Vagina (tissue), 2 donors: ENCODE measurements at places on chromosomes 4 and X. TPM values are rescaled to one million over a fixed set of nuclear protein-coding genes. Genes with fewer than 3 reads are reported as not detected.

GLRA3 gene
- total RNA-seq, result not detected

DGKK gene
- 0.49 TPM for total RNA-seq

AR gene
- 35.1 TPM for total RNA-seq

TCEAL7 gene
- 15.7 TPM for total RNA-seq

TMEM35A gene
- 5.4 TPM for total RNA-seq

MFAP3L gene
- 2.2 TPM for total RNA-seq

RAB39B gene
- total RNA-seq, result 0.74 TPM

GUCY1B1 gene
- 22.8 TPM for total RNA-seq

FREM3 gene
- not detected for total RNA-seq

KCNE5 gene
- 1.2 TPM for total RNA-seq

MAGEA12 gene
- total RNA-seq, result not detected

ARAP2 gene
- 52.8 TPM for total RNA-seq

DRD5 gene
- total RNA-seq, result not detected

PNCK gene
- 9.3 TPM for total RNA-seq

IL1RAPL1 gene
- total RNA-seq, result not detected

ATOH1 gene
- total RNA-seq, result not detected

GPR119 gene
- total RNA-seq, result not detected

MAOA gene
- 102 TPM for total RNA-seq

SORBS2 gene
- 60.4 TPM for total RNA-seq

SPANXN3 gene
- total RNA-seq, result not detected

CFAP99 gene
- not detected for total RNA-seq

FMR1NB gene
- total RNA-seq, result not detected

XK gene
- total RNA-seq, result 2.0 TPM

TIGD4 gene
- total RNA-seq, result 0.49 TPM

ZAR1 gene
- total RNA-seq, result 2.5 TPM

ENPP6 gene
- total RNA-seq, result 0.98 TPM

USP17L25 gene
- total RNA-seq, result not detected

RAB41 gene
- total RNA-seq, result not detected

ZNF595 gene
- total RNA-seq, result 12.8 TPM

AKAP14 gene
- not detected for total RNA-seq

CYTL1 gene
- total RNA-seq, result 2.0 TPM

ZFX gene
- total RNA-seq, result 62.4 TPM

PAGE5 gene
- total RNA-seq, result not detected

SNCA gene
- total RNA-seq, result 27.3 TPM

CFAP47 gene
- not detected for total RNA-seq

PPEF2 gene
- not detected for total RNA-seq

FGFBP1 gene
- total RNA-seq, result 61.9 TPM

GAGE12E gene
- not detected for total RNA-seq

SPANXA2 gene
- not detected for total RNA-seq

EXOC1L gene
- total RNA-seq, result not detected

BEX1 gene
- 3.7 TPM for total RNA-seq

PRSS12 gene
- total RNA-seq, result 15.0 TPM

XAGE1A gene
- total RNA-seq, result not detected

FRMD7 gene
- total RNA-seq, result not detected

NXF2 gene
- total RNA-seq, result not detected

PDGFRA gene
- total RNA-seq, result 141 TPM

CDKL2 gene
- total RNA-seq, result 0.74 TPM

CTAG2 gene
- total RNA-seq, result not detected

GPR82 gene
- not detected for total RNA-seq

ITIH6 gene
- not detected for total RNA-seq
